ENCODE measurements at places on chromosomes 5 and 9.

DNA sequence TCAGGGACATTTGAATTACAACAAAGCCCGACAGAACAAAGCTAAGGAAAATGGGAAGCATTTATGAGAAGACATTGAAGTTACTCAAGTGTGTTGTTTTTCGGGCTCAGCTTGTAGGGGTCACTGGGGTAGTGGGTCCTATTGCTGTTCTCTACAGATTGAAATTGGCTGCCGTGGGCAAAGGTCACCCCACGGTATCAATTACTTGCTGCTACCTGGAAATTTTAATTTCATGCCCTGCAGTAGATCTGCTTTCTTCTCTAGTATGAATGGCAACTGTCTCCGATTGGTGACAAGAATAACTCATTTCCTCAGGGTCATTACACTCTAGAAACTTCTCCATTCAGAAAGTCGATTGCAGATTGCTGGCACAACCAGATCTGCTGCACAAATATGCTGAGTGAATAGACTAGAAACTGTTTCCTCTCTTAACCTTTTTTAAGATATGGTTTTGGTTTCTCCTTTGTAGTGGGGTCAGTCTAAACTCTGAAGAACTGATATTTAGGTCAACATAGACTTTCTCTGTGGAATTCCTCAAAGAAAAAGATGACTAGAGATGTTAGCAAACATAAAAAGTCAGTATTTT lies 454.1 kb downstream of the ARHGEF28 start:
- DNase-seq: no peak

DNA sequence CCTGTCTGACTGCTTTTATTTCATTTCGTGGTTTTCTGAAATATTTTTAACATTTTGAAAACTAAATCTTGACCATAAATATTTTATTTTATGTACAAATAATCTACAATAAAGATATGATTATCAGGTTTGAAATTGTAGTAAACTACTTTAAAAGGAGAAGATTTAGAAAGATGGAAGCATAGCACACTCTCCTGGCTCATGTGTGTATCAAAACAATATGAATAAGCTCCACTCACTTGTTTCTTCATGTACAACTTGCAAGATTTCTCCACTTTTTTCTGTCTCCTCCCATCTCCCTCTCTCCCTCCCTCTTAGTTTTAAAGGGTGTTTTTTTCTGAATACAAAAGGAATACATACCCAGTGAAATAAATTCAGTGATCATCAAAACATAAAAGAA lies 15.4 kb upstream of the VPS13A start:
- no peak for DNase-seq

GRCh38 chr5:177113566-177114424 lies 19.8 kb upstream of the NSD1 start:
- DNase-seq: peak; percentile 62

DNA sequence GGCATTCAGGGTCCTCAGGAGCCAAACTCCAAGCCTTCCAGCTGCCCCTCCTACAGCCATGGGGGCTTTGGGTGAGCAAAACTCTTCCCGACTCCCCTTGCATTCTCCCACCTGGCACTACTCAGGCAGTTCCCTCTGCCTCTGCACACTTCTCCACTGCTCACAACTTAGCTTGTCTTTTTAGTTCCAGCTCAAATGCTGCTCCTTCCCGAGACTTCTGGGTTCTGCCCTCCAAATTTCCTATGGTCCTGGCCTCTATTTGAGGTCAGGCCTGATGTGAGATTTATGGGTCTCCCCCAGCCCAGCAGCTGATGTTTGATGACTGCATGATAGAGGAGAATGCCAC lies 5.7 kb upstream of the SLC25A48 start:
- no peak for DNase-seq

- peak; percentile 99 for DNase-seq
These were observed 32.4 kb downstream of the PCDHGC5 start for GRCh38 chr5:141521244-141521781.

GRCh38 chr5:99349787-99350186 lies 421.0 kb upstream of the CHD1 start:
- DNase-seq: no peak

- DNase-seq: peak; percentile 96
These were observed 76.0 kb downstream of the COL15A1 start for GRCh38 chr9:99019510-99020331.

GRCh38 chr5:160311491-160312133 lies 752 bp downstream of the CCNJL start:
- DNase-seq: no peak

DNA sequence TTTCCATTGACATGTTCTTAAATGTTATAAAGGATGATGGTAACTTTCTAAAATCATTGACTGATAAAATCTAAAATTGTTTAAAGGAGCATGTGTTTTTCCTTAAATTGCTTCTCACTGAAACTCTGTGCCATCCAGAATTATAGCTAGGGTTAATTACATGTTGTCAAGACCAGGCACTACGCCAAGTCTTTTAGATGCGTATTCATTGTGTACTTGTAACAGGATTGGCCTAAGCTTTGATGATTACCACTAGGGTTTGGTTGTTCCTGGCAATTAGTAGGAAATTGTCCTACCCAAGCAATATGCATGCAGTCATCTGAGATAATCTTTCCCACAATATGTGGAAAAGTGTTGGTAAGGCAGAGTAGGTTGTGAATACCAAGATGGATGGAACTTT lies 43.8 kb downstream of the PRKACG start:
- DNase-seq: no peak

GRCh38 chr9:78601957-78602565 lies 305.1 kb downstream of the PSAT1 start:
- DNase-seq: peak; percentile 69

- DNase-seq: no peak
These were observed 5.4 kb downstream of the ZFR start for GRCh38 chr5:32439086-32439642.
